CD14-positive monocyte (primary cell): ENCODE measurements at places on chromosomes 3 and 15.

DNA sequence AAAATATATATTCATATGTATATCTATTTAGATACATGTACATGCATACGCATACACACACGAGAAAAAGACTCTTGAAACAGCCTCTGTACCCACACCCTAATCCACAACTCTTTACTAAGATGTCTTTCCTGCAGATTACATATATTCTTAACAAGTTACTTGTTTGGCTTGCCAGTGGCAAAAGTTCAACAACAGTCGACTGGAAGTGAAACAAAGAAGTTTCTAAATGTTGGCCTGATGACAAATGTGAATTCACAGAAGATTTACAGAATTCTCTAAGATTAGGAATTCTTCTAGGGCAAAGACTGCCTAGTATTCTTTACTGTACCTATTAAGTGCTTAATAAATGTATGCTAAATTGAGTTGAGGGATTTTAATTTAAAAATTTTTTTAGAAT lies 116.8 kb downstream of the CDIN1 start:
- no peak for DNase-seq

- peak; percentile 72 for DNase-seq
These were observed 28.8 kb downstream of the LRRFIP2 start for GRCh38 chr3:37145611-37146010.

DNA sequence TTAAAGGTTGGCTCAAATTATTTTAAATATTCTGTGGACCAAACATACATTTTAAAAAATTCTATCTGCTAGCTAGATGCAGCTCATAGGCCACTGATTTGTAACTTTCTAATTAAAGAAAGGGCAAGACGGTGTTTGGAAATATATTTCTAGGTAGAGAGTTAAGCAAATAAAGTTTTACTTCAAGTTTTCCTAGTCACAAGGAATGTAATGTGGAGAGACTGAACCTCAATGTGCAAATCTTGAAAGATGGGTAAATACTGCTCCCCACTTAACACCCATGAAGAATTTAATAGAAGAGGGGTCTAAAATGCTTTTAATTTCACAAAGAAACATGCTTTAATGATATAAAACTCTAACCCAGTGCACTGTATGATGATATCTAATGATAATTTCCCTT lies 175.2 kb downstream of the TIGIT start:
- DNase-seq, result no peak

GRCh38 chr3:110793611-110794010 lies 278.0 kb upstream of the NECTIN3 start:
- DNase-seq, result no peak

DNA sequence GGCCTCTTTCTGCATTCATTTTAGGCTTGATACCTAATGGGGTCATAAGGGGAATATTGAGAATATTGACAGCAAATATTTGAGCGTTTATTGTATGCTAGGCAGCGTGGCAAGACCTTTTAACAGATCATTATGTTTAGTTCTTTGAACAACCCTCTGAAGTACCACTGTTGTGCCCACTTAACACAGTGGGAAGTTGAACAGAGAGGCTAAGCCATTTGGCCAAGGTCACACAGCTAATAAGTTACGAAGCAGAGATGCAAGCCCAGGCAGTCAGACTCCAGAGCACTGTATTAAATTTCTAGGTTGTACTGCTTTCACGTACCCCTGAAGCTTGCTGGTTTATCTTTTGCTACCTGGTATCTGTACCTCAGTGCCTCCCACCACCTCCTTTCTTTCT lies 1.1 kb downstream of the RAB7A start:
- peak; percentile 15 for DNase-seq

DNA sequence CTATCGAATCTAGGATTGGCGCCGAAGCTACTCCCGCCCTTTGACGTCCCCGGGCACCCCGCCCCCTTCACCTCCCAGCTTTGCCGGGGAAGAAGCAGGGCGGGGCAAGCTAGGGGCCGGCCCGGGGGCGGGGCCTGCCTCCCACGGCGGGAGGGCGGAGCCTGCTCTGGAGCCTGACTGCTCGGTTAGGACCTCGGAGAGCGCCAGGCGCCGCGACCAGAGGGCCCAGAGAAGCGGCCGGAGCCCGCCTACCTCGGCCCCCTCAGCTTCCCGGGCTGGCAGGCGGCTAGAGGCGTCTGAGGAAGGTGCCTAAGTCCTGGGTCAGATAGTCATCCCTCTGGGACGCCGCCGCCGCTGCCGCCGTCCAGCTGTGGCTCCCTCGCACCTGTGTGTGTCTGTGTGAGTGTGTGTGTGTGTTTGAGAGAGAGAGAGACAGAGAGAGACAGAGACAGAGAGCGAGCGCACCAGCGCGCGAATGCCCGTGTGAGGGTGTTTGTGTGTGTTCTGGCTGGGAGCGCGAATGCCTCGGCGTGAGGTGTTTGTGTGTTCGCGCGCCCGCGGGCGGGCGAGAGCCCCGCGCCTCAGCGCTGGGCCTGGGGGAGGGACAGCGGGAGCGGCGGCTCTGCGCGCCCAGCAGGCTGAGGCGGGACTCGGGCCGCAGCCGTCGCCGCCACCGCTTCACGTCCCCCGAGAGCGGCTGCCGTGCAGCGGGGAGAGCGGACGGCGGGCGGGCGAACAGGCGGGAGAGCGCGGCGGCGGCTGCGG lies at the start of gene STXBP5L:
Gene STXBP5L, plus strand, starts transcription at position 176 of the 765 bp plus-strand sequence. CDS start 1,374 bp downstream, outside the sequence.
- DNase-seq, result peak; percentile 3

DNA sequence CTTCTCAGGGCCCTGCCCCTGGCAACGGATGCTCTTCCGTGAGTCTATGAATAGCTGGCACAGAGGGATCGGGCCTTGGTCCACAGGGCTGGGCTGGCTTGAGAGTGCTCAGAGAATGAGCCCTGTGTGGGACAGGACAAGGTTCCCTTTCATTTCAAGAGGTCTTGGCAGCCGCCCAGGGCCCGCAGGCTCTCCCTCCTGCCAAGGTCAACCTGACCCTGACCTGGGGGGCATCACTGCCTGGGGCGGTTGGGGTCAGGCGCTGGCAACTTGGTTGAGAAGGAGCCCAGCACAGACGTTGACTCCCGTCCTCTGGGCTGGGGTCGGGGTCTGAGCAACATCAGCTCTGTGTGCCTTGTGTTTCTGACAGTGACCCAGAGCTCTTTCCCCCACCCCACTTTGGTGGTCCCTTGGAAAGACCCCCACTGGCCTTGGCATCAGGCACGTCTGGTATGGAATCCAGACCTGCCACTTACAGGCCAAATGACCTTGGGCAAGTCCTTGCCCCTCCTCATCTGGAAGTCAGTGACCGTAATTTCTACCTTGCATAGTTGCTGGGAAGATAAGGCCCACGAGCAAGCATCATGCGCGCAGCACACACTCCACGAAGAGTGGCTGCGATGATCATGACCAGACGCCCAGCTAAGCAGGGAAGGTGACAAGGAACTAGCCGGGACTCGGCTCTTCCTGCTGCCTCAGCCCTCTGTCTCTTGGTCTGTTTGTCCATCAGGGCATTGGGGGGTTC lies 36.4 kb downstream of the EPHB3 start:
- no peak for DNase-seq

DNA sequence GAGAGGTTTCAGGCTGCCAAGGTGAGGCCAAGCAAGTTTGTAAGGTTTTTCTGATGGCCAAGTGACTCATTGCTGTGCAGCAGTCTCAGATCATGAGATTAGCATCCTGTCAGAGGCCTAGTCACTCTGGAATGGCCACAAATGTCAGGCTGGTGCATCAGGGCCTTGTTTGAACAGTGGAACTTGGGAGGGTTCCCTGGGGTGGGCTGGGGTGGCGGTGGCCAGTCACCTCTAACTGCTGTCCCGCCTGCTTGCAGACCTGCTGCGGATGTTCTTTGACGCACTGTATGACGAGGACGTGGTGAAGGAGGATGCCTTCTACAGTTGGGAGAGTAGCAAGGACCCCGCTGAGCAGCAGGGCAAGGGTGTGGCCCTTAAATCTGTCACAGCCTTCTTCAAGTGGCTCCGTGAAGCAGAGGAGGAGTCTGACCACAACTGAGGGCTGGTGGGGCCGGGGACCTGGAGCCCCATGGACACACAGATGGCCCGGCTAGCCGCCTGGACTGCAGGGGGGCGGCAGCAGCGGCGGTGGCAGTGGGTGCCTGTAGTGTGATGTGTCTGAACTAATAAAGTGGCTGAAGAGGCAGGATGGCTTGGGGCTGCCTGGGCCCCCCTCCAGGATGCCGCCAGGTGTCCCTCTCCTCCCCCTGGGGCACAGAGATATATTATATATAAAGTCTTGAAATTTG lies 2.8 kb upstream of the FAM131A start:
- no peak for DNase-seq

- no peak for DNase-seq
These were observed 21.0 kb upstream of the CA12 start for GRCh38 chr15:63402498-63403253.

GRCh38 chr3:4730719-4731118 lies 237.6 kb downstream of the ITPR1 start:
- DNase-seq, result no peak

GRCh38 chr3:133838916-133839800 lies 33.5 kb downstream of the SRPRB start:
- DNase-seq, result no peak

DNA sequence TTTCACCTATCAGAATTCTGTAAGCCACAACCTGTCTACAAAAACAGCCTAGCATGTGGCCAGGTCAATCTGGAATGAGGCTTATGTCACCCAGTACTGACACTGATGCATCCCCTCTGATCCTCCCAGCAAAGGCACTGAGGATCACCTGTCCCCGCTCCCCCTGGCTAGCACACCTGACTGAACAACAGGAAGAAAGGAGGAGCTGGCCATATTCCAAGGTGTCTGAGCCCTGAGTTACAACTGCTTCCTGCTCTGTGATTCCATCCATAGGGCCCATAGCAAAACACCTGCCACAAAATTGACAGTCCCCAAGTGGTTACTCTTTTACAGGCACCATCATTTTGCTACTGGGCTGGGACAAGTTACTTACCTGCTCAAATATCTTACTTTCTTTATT lies 555.5 kb upstream of the CFAP20DC start:
- DNase-seq, result no peak

- DNase-seq, result no peak
These were observed 122.1 kb upstream of the IQSEC1 start for GRCh38 chr3:13195374-13195773.

- DNase-seq, result no peak
These were observed 98.9 kb downstream of the LINGO1 start for GRCh38 chr15:77533578-77534430.

- DNase-seq, result no peak
These were observed 48.0 kb upstream of the TPRG1 start for GRCh38 chr3:189123595-189124387.

- peak; percentile 54 for DNase-seq
These were observed 14.3 kb downstream of the ARL8B start for GRCh38 chr3:5136211-5136918.

- DNase-seq, result no peak
These were observed 636 bp upstream of the EIF1B start for GRCh38 chr3:40308725-40309417.

- peak; percentile 69 for DNase-seq
These were observed 30.5 kb downstream of the RFTN1 start for GRCh38 chr3:16482770-16483531.

DNA sequence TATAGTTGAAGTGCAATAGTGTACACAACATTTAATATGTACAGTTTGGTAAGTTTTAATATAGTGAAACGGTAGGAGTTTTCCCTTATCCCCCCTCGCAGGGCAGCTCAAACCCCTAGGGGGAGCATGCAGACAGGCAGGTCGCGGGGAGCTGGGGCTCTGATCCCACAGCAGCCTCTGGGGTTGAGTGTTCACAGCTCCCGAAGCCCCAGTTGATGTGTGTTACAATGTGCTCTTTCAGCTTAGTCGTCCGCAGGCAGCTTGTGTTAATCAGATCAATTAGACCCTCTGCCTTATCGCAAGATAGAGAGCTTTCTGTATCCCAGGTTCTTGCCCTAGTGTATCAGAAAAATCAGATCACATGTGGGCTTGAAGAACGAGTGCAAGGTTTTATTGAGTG lies 143.1 kb upstream of the CHRNA7 start:
- DNase-seq, result no peak
